ENCODE measurements at places on chromosomes 13 and 19.

DNA sequence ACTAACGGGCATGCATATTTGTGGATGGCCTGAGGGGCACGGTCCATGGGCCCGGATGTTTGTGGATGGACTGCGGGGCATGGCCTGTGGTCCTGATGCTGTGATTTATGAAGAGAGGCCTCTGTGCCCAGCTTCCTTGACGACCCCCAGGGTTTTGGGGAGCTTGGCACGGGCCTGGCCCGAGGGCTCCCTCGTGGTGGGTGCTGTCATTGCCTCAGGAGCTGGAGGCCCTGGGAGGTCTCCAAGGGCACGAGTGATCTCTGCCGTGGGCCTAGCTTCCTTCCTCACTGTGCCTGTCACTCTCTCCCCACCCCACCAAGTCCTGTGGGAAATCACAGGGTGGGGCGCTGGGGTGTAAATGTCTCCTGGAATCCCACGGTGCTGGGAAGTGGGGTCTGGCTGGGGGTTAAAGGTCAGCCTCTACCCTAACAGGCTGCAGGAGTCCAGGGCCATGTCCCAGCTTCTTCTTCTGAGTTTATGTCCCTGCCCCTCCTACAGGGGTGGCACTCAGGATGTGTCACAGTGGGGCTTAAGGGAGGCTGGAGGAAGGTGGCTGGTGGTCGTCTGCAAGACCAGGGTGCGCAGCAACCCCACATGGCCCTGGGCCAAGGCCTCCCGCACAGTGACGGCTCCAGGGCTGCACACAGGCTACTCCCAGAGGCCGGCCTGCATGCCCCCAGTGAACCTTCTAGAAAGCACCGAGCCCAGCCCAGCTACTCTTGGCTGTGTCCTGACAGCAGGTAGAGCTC lies 27.6 kb upstream of the RANBP3 start:
- DNase-seq = no peak
- H3K27me3 ChIP-seq = no peaks in the 10 kb centered on the region
- H3K27ac ChIP-seq = no peak overlapping the region
- no peak overlapping the region for H3K4me3 ChIP-seq
- no peaks in the 10 kb centered on the region for H3K4me1 ChIP-seq

- H3K36me3 ChIP-seq = no peaks in the 10 kb centered on the region
- no peak overlapping the region for H3K4me3 ChIP-seq
- DNase-seq = no peak
- H3K27me3 ChIP-seq = no peaks in the 10 kb centered on the region
- H3K27ac ChIP-seq = no peak overlapping the region
These were observed 12.8 kb downstream of the IQCN start for GRCh38 chr19:18261474-18261873.

- peaks cover 14% of the 10 kb centered on the region for H3K4me1 ChIP-seq
- no peak overlapping the region for H3K27ac ChIP-seq
- H3K36me3 ChIP-seq = no peaks in the 10 kb centered on the region
- peaks cover 97% of the 10 kb centered on the region for H3K27me3 ChIP-seq
- no peak overlapping the region for H3K4me3 ChIP-seq
- no peak for DNase-seq
These were observed 4.8 kb downstream of the SYT5 start for GRCh38 chr19:55175117-55175867.

GRCh38 chr13:43005460-43006236 lies 13.6 kb upstream of the EPSTI1 start:
- H3K27ac ChIP-seq = no peak overlapping the region
- no peaks in the 10 kb centered on the region for H3K36me3 ChIP-seq
- H3K4me3 ChIP-seq = no peak overlapping the region
- H3K27me3 ChIP-seq = no peaks in the 10 kb centered on the region

GRCh38 chr19:52778811-52779210 lies 7.8 kb downstream of the ZNF600 start:
- no peak overlapping the region for H3K27ac ChIP-seq
- H3K27me3 ChIP-seq = no peaks in the 10 kb centered on the region
- H3K4me3 ChIP-seq = no peak overlapping the region
- H3K4me1 ChIP-seq = no peaks in the 10 kb centered on the region

GRCh38 chr19:17419154-17419620 lies 660 bp upstream of the MVB12A start:
- H3K4me1 ChIP-seq = peaks cover 11% of the 10 kb centered on the region
- peaks cover 3% of the 10 kb centered on the region for H3K27me3 ChIP-seq

DNA sequence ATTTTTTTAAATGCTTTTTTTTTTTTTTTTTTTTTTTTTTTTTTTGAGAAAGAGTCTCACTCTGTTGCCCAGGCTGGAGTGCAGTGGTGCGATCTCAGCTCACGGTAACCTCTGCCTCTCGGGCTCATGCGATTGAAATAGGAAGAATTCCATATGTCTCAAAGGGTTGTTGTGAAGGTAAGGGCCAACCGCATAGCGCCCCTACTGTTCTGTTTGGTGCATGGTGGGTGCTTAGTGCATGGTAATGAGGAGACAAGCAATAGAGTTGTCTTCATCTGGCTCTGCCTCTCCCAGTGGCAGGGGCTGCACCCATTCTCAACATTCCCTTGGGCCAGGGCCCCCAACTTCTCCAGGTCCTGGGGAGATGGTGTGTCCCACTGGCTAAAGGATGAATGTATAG lies 68.7 kb downstream of the RASL11A start:
- H3K4me3 ChIP-seq = no peak overlapping the region
- no peaks in the 10 kb centered on the region for H3K27me3 ChIP-seq
- no peak overlapping the region for H3K27ac ChIP-seq
- H3K36me3 ChIP-seq = no peaks in the 10 kb centered on the region
- no peak for DNase-seq
- H3K4me1 ChIP-seq = no peaks in the 10 kb centered on the region

GRCh38 chr19:39150807-39151600 lies 25.4 kb downstream of the PAK4 start:
- no peaks in the 10 kb centered on the region for H3K27me3 ChIP-seq
- H3K4me3 ChIP-seq = no peak overlapping the region
- H3K36me3 ChIP-seq = no peaks in the 10 kb centered on the region
- no peak for DNase-seq
- H3K27ac ChIP-seq = no peak overlapping the region

GRCh38 chr13:99027661-99028425 lies 50.0 kb upstream of the DOCK9 start:
- H3K4me1 ChIP-seq = peaks cover 7% of the 10 kb centered on the region
- H3K27me3 ChIP-seq = no peaks in the 10 kb centered on the region
- DNase-seq = no peak

DNA sequence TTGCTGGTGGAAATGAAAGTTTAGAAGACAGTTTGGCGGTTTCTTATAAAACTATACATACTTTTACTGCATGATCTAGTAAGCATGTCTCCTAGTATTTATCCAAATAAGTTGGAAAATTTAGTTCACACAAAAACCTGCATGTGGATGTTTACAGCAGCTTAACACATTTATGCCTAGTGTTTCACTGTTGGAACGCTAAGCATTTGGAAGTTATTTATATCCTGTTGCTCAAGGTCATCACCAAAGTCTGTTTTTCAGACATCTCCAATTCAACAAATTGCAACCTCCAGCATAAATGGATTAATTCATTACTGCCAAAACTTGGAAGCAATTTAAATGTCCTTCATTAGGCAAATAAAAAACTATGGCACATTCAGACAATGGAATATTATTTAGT lies 461.8 kb downstream of the SUCLA2 start:
- no peaks in the 10 kb centered on the region for H3K4me1 ChIP-seq
- H3K27ac ChIP-seq = no peak overlapping the region
- DNase-seq = no peak

DNA sequence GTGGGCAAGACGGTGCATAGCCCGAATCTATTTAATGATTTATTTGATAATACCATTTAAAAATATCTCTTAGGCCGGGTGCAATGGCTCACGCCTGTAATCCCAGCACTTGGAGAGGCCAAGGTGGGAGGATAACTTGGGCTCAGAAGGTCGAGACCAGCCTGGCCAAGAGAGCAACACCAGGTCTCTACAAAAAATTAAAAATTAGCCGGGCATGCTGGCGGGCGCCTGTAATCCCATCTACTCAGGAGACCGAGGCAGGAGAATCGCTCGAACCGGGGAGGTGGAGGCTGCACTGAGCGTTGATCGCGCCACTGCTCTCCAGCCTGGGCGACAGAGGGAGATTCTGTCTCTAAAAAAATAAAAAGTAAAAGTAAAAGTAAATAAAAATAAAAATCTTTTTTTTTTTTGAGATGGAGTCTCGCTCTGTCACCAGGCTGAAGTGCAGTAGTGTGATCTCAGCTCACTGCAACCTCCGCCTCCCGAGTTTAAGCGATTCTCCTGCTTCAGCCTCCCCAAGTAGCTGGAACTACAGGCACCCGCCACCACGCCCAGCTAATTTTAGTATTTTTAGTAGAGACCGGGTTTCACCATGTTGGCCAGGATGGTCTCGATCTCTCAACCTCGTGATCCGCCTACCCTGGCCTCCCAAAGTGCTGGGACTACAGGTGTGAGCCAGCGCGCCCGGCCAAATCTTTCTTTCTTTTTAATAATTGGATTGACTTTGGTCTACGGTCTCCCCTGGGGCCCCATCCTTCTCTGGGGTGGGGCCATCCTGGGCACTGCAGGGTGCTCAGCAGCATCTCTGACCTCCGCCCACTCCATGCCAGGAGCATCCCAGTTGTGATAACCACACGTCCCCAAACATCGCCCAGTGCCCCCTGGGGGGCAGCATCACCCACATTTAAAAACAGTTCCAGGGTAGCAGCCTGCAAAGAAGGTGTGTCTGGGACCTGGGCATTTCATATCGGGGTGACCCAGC lies 90.7 kb downstream of the GNG7 start:
- H3K36me3 ChIP-seq = no peaks in the 10 kb centered on the region
- H3K4me3 ChIP-seq = peak overlapping the region; percentile 61
- peak overlapping the region; percentile 84 for H3K27ac ChIP-seq
- no peaks in the 10 kb centered on the region for H3K27me3 ChIP-seq

DNA sequence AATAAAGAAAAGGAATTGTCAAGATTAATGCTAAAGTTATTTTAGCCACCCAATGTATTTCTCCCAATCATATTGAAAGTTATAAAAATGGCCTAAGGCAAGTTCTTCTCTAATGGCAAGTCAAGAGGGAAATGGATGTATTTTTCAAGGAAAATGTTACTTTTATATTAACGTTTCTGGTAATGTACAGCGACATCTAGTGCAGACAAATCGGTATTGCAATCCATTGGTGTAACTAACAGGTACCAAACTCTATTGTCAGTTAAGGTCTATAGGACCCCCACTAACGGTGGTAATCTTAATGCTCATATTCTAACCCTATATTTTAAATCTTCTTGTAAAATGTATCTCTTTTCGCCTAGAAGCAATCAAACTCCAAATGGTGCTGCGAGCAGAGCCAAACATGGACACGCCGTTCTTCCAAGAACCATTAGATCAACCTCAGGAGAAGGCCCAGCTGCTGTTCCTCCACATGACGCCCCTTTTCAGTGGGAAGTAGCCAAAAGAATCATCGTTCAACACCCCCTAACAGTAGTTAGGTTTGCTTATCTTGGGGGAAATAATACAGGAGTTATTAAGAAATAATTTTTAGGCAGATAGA lies 98.5 kb upstream of the PABPC3 start:
- DNase-seq = no peak
- no peak overlapping the region for H3K27ac ChIP-seq
- no peaks in the 10 kb centered on the region for H3K36me3 ChIP-seq
- H3K27me3 ChIP-seq = no peaks in the 10 kb centered on the region
- H3K4me3 ChIP-seq = no peak overlapping the region

- H3K4me3 ChIP-seq = no peak overlapping the region
- H3K27me3 ChIP-seq = no peaks in the 10 kb centered on the region
- H3K27ac ChIP-seq = no peak overlapping the region
- H3K4me1 ChIP-seq = no peaks in the 10 kb centered on the region
- no peak for DNase-seq
- peaks cover 21% of the 10 kb centered on the region for H3K36me3 ChIP-seq
These were observed 70.4 kb downstream of the DPY19L3 start for GRCh38 chr19:32476032-32476350.

GRCh38 chr13:26382366-26382765 lies 128.4 kb downstream of the CDK8 start:
- H3K4me1 ChIP-seq = peaks cover 3% of the 10 kb centered on the region
- no peak overlapping the region for H3K4me3 ChIP-seq
- no peaks in the 10 kb centered on the region for H3K36me3 ChIP-seq
- H3K27me3 ChIP-seq = no peaks in the 10 kb centered on the region

DNA sequence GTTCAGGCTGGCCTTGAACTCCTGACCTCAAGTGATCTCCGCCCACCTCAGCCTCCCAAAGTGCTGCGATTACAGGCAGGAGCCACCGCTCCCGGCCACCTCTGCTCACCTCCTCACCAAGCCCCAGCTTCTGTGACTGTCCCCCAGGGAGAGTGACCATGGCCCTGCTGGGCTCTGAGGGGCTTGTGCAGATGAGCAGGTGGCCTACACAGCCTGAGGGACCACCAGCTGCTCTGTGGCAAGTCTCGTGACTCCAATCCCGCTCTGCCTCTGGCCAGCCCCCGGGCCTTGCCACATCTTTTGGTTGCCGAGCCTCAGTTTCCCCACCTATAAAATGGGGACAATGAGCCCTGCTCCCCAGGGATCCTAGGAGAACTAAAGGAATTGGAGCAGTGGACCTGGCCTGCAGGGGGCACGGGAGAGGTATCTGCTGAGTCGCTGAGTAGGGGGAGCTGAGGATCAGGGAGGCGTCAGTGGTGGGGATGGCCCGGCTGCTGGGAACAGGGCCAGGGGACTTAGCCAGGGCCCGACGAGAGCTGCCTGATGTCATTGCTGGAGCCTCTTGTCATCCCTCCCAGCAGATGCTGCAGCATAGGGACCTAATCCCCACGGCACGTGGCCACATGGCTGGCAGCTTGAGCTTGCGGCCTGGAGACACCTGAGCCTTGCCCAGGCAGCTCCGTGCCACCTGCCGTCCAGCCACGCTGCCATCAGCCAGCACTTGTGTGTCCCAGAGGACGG lies 74.7 kb downstream of the GADD45B start:
- peak overlapping the region; percentile 76 for H3K27ac ChIP-seq
- H3K27me3 ChIP-seq = no peaks in the 10 kb centered on the region
- H3K36me3 ChIP-seq = no peaks in the 10 kb centered on the region
- no peak overlapping the region for H3K4me3 ChIP-seq

- H3K27ac ChIP-seq = peak overlapping the region; percentile 23
- H3K4me1 ChIP-seq = peaks cover 15% of the 10 kb centered on the region
- DNase-seq = no peak
- H3K4me3 ChIP-seq = no peak overlapping the region
- H3K36me3 ChIP-seq = no peaks in the 10 kb centered on the region
These were observed 16.2 kb downstream of the FRY start for GRCh38 chr13:32047793-32048192.

GRCh38 chr13:77876176-77876575 lies 42.5 kb downstream of the EDNRB start:
- no peaks in the 10 kb centered on the region for H3K4me1 ChIP-seq
- no peaks in the 10 kb centered on the region for H3K36me3 ChIP-seq
- H3K4me3 ChIP-seq = no peak overlapping the region
- no peak overlapping the region for H3K27ac ChIP-seq
- DNase-seq = no peak

All from gastrocnemius medialis (tissue), 4 donors.